Stimulated activated CD8-positive, alpha-beta memory T cell treated with anti-CD3 and anti-CD28 coated beads, Interleukin-15, amount 100 ng/mL, for 4 hours (primary cell): ENCODE measurements at places on chromosomes 3 and 15.

- DNase-seq, result no peak
Observed at GRCh38 chr3:145869958-145870357, 291.0 kb downstream of the PLOD2 start.

DNA sequence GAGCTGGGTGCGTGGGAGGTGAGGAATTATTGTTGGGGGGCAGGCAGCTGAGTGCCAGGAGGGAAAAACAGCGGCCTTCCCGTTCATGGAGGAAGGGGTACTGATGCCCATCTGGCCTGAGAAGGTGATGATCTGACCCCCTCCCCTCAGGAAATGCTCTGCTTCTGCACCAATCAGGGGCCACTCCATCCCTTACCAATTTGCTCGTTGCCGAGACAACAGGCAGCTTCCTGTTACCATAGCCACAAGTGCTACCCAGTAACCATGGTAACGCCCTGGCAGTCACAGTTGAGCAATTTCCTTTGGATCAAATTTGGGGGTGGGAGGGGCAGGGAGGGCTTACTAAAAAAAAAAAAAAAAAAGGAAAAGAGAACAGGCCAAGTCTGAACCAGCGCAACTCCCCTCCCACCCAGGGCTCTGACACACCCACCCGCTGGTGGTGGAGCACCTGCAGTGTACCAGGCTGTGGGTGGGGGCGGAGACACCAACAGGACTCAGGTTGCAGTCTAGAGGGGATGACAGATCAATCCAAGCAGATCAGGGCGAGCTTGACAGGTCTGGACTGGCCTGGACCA lies 13.7 kb downstream of the CELF6 start:
- peak; percentile 2 for DNase-seq

GRCh38 chr15:73303636-73304035 lies 65.1 kb downstream of the HCN4 start:
- DNase-seq, result no peak

- no peak for DNase-seq
Observed at GRCh38 chr3:123652342-123652984, 67.6 kb upstream of the HACD2 start.

GRCh38 chr3:98892263-98892662 lies 9.2 kb downstream of the DCBLD2 start:
- DNase-seq, result no peak

GRCh38 chr15:52391069-52391468 lies 95.5 kb upstream of the MYO5C start:
- no peak for DNase-seq

DNA sequence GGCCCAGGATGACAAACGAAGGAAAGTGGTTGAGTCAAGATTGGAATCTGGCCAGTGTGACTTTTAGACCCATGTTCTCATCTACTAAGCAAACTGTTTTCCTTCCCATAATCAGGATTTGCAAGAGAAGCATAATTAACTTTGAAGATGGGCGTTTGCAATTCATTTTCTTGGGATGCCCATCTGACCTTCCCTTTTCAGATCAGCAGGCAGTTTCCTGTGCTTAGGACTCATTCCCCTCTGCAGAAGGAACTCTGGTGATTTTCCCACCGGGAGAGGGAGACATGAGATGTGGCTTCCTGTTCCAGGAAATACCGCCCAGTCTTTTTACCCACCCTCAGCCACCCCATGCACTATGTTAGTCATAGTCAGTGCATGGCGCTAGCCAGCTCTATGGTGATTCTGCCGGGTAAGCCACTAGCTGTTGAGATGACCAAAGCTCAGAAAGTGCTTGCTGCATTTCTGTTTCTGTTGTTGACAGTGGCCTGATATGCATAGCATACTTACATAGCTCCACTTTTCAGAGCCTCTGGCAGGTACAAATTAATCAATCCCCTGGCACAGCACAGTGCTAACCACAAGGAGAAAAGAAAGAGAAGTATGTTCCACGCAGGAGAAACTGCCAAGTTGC lies 129.4 kb downstream of the VGLL4 start:
- DNase-seq, result no peak

GRCh38 chr15:62785881-62786828 lies 256.4 kb upstream of the TPM1 start:
- no peak for DNase-seq

- DNase-seq, result no peak
Observed at GRCh38 chr15:45801543-45801942, 166.7 kb downstream of the SQOR start.
